ENCODE measurements at places on chromosomes 2 and 18.

DNA sequence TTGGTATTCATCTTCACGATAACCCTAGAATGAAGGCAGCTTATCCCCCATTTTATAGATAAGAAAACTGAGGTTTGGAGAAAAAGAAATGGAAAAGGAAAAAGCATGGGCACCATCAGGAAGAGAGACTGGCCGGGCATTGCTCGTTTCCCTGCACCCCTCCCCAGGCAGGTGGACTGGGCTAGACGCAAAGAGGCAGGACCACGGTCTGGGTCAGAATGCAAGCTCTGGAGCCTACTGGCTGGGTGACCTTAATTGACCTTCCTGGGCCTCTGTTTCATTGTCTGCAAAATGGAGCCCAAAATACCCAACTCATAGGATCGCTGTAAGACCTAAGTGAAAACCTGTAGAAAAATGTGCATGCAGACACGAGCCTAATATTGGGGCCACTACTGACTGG is 135.3 kb upstream of the GLI2 start:
- H3K4me1 ChIP-seq: peaks cover 15% of the 10 kb centered on the region
- no peak for DNase-seq
- no peaks in the 10 kb centered on the region for H3K27me3 ChIP-seq
- H3K27ac ChIP-seq: no peak overlapping the region
- no peak overlapping the region for H3K4me3 ChIP-seq
- no peaks in the 10 kb centered on the region for H3K36me3 ChIP-seq

- H3K4me3 ChIP-seq: no peak overlapping the region
- H3K27me3 ChIP-seq: no peaks in the 10 kb centered on the region
- no peaks in the 10 kb centered on the region for H3K36me3 ChIP-seq
- no peak for DNase-seq
- peaks cover 10% of the 10 kb centered on the region for H3K4me1 ChIP-seq
Measured at GRCh38 chr18:48800876-48801727, 149.7 kb downstream of the SMAD7 start.

- H3K36me3 ChIP-seq: no peaks in the 10 kb centered on the region
- no peak for DNase-seq
- no peaks in the 10 kb centered on the region for H3K4me1 ChIP-seq
- no peak overlapping the region for H3K27ac ChIP-seq
- no peaks in the 10 kb centered on the region for H3K27me3 ChIP-seq
Measured at GRCh38 chr18:3152294-3152693, 67.5 kb downstream of the MYOM1 start.

GRCh38 chr2:216888887-216889622 is 29.2 kb upstream of the TNP1 start:
- H3K4me1 ChIP-seq: peaks cover 9% of the 10 kb centered on the region
- no peaks in the 10 kb centered on the region for H3K27me3 ChIP-seq
- no peak overlapping the region for H3K27ac ChIP-seq
- peak overlapping the region; percentile 33 for H3K4me3 ChIP-seq
- no peak for DNase-seq

DNA sequence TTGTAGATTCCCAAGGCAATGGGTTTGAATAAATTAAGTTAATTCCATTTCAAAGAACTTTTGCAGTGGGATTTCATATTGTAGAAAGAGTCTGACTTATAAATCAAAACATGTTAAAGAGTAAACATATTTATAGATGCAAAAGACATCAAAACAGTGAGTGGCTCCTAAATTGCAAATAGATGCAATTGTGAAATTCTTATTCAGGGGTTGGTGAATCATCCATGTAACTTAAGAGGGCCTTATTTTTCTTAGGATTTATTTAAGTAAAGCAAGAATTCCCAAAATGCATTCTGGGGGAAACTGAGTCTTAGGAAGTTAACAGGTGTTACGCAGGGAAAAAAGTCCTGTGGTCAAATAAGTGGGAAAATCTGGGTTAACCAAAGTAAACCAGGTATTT is 11.3 kb downstream of the TANC1 start:
- H3K4me3 ChIP-seq: no peak overlapping the region
- DNase-seq: no peak
- H3K27ac ChIP-seq: no peak overlapping the region
- H3K36me3 ChIP-seq: no peaks in the 10 kb centered on the region

DNA sequence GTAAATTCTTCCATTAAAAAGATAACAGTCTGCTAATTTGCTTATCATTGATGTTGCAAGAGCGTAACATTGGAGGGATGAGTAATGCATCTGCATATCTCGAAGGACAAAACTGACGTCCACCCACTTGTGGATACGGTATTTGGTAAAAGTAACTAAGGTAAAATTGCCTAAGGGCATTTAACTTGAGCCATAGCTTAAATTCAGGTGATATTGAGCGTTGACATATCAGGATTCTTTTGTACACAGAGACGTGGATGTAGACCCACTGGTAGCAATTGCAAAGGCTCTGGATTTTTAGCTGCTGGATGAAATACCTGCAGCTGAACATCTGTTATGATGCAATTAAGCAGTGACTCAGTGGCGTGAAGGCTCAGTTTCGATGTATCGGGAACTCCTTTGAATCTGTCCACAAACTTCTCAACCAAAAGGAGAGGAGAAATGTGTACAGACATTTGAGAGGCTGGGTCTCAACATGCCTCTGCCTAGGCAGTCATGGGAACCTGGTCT is 119.3 kb downstream of the SPTBN1 start:
- no peaks in the 10 kb centered on the region for H3K36me3 ChIP-seq
- no peak overlapping the region for H3K27ac ChIP-seq
- no peak for DNase-seq
- H3K4me3 ChIP-seq: no peak overlapping the region
- H3K4me1 ChIP-seq: peaks cover 19% of the 10 kb centered on the region

All from neuronal stem cell (in vitro differentiated cells).